ENCODE measurements at places on chromosomes 12 and 14.

DNA sequence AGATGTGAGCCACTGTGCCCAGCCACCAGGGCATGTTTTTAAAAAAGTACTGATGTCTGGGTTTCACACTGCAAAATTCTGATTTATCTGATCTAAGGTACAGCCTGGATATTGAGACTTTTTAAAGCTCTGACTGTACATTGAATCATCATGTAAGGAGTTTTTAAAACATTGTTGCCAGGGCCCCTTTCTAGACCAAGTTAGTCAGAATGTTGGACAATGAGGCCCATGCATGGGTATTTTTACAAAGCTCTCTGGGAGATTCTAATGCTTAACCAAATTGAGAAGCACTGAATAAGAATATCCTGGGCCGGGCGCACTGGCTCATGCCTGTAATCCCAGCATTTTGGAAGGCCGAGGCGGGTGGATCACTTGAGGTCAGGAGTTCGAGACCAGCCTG lies 16.7 kb downstream of the TMEM19 start:
- DNase-seq = no peak

- DNase-seq = no peak
Observed at GRCh38 chr12:92558806-92559205, 144.0 kb upstream of the PLEKHG7 start.

DNA sequence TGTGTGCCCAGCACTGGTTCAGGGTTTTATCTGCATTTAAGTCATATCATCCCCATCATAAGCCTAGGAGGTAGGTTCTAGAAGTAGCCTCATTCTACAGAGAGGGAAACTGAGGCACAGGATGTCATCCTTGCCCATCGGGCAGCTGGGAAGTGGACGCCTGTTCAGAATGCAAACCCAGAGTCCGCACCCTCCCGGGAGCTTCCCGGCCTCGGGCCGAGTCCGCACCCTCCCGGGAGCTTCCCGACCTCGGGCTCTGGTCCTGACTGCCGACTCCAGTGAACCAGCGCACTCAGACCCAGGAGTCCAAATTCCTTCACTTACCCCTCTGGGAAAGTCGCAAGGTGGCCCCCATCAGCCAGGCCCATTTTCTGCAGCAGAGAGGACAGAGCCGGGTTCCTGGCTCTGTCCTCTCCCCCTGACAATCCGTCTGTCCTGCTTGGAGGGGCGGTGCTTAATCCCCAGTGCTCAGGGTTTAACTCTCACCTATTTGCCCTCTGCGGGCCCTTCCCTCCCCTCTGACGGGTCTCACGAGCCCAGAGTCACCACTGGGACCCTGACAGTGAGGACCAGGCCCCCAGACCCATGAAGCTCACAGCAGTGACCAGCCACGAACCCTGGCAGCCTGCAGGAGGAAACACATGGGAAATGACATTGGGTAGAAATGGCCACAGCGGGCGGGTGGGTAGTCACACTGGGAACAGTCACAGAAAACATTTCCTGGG lies 141.9 kb downstream of the PIWIL1 start:
- no peak for DNase-seq

GRCh38 chr14:59148334-59148900 lies 40.0 kb upstream of the DAAM1 start:
- DNase-seq = no peak

- DNase-seq = no peak
Observed at GRCh38 chr12:104668274-104668718, 211.5 kb downstream of the CHST11 start.

DNA sequence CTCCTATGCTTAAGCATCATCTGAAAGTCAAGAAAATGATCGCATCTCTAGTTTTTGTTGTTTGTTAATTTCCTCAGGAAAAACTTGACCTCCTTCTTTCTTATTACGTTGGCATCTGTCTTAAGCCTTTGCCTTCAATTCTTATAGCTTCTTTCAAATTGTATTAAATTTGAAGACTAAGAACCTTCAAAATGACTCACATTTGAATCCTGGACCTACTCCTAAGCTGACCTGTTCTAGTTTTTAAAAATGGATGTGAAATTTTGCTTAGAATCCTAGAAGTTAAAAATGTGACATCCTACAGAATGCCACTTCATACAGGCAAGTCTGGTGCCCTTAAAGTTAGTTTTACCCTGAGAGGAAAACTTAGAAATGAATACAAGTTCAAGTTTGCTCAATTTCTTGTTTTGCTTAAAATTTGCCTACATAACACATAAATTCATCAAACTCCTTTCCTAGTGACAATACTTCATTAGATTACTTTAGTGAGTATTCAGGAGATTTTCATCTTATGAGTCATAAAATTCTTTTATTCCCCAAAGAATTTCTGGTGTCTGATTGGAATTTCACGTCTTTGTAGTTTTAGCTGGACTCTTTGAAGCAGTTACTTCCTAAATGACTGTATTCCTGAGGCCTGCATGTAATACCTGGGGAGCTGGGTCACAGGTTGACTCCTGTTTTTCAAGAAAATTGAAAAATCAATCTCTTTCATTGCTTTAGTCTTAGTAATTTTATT lies 152.3 kb downstream of the MSRB3 start:
- no peak for DNase-seq

DNA sequence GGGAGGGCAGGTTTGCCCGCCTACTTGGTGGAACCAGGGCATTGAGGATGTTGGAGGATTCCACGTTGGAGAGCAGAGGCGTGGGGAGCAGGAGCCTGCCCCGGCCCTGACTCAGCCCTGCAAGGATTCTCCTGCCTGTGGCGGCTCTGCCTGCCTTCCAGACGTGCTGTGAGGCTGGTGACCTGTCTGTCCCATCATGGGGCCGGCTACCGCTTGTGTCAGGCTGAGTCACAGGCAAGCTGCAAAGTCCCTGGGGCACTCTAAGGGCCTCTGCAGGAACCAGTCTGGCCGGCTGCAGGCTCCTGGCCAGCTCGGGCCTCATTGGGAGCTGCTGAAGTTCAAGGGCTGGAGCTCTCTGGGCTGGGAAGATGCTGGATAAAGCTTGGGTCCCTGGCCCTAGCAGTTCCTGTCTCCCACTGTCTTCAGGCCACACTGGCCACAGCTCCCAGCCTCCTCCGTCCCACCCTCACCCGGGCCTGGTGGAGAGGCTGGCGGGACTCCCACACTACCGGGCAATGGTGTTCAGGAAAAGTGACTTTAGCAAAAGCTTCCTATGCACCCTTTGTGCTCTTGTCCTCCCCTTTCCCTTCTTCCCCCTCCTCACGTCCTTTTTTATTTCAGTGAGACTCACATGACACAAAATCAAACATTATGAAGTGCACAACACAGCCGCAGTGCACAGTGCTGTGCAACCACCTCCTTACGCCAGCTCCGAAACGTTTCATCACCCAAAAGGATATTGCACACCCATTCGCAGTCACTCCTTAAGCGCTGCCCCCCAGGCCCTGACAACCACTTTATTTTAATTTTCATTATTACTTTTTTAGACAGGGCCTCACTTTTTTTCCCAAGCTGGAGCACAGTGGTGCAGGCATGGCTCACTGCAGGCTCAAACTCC lies 22.0 kb upstream of the ULK1 start:
- DNase-seq = no peak

DNA sequence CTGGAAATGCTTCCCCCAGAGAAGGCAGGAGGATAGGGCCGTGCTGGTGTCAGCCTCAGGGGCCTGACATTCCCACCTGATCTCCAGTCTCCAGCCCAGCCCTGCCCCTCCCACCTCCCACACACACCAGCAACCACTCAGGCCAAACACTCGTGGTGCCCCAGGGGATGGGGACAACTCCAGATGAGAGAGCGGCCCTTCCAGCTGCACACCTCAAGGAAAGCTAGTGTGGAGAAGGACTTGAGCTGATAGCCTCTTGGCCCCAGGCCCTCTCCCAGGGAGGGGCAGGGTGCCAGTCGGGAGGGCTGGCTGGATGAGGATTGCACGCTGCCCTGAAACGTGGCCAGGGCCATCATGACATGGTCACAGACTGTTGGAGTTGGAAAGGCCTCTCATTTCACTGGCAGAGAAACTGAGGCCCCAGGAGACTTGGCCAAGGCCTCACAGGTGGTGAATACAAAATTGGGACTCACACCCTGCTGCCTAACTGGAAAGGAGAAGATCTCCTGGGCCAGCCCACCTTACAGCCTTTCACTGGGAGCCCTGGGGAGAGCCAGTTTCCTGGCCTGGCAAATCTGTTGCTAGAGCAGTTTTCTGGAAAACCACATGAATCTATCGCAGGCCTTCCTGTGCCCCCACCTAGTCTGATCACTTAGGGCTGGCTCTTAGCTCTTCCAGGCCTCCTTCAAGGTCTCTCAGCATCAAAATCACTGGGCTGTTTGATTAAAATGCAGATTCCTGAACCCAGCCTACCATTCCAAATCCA lies 52.1 kb downstream of the IRF2BPL start:
- DNase-seq = no peak

DNA sequence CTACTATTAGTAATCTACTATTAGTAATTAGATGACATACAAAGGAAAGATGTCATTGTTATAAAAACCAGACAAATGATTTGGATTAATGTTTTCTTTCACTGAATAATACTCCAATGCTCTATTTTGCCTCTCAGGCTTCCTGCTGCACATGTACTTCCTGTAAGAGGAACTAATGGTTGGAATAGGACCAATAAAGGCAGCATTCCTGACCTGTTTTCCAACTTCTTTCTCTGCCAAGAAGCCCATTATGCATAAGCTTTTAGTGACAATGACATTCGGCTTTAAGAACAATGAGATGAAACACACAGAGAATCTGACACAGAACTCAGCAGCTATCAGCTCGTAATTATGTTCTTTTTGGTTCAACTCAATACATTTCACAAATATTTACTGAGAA lies 5.2 kb upstream of the C12orf56 start:
- DNase-seq = no peak

- DNase-seq = no peak
Observed at GRCh38 chr12:123617144-123617543, 15.2 kb downstream of the DDX55 start.

GRCh38 chr12:67333649-67334048 lies 64.5 kb downstream of the CAND1 start:
- no peak for DNase-seq

- DNase-seq = no peak
Observed at GRCh38 chr14:91372671-91373495, 44.7 kb downstream of the CCDC88C start.

DNA sequence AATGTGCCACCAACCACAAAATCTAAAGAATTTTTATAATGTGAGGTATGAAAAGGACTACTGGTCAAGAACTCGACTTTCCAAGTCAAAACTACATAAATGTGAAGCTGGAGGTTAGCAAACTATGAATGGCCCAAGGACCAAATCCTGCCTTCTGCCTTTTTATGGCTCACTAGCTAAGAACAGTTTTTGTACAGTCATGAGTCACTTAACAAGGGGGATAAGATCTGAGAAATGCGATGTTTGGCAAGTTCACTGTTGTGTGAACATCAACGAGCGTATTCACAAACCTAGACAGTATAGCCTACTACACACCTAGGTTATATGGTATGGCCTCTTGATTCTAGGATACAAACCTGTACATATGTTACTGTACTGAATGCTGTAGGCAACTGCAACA lies 28.2 kb downstream of the FERMT2 start:
- DNase-seq = no peak

- DNase-seq = no peak
Observed at GRCh38 chr14:48967419-48967818, 618.8 kb downstream of the RPS29 start.

DNA sequence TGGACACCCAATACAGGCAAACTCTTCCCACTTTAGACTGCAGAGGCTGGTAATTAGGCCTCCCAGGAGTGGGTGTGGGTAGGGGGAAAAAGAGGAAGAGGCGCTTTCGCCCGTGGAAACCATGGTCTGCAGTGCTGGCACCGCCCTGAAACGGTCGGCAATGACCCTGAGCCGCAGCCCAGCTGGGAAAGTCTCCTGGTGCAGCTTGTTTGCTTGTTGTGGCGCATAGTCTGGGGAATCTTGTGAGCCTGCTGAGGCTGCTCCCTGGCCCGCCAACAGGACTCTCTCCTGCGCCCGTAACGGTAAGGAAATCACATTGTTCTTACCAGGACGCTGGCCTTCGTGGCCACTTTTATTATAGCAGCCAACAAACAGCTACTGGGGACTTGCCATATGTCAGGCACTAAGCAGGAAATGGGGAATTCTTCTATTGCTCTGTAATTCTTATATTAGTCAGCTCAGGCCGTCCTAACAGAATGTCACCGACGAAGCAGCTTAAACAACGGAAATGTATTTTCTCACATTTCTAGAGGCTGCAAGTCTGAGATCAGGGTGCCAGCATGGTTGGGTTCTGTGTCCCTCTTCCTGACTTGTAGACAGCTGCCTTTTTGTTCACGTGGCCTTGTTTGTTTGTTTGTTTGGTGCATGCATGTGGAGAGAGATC lies 52.5 kb upstream of the RIN3 start:
- DNase-seq = no peak

DNA sequence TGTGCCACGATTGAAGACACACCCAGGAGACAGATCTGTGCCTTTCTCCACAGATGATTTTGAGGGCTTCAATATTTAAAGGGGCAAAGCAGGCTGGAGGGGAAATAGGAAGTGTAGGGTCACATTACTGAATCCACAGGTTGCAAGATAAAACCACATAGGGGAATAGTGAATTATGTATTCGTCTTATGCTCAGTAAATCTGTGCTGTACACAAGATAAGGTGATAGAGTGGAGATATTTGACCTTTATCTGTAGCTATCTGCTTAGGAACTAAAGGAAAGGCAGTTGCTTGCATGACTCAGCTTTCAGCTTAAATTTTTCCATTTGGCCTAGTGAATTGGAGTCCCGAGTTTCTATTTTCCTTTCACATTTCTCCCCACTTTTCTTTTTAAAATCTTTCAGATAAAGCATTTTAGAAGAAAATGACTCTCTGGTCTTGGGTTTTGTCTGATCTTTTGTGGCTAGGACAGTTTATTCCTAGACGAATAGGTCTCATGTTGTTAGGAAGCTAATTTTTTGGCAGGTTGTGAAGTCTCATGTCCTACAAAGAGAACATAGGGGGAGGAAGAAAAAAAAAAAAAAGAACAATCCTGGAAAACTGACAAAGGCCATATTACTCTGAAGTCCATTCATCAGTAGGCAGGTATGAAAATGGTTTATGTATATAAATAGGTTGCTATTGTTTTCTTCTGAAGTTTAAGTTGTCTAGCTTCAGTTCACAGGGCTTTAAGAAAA lies 55.4 kb downstream of the FBXO33 start:
- no peak for DNase-seq

DNA sequence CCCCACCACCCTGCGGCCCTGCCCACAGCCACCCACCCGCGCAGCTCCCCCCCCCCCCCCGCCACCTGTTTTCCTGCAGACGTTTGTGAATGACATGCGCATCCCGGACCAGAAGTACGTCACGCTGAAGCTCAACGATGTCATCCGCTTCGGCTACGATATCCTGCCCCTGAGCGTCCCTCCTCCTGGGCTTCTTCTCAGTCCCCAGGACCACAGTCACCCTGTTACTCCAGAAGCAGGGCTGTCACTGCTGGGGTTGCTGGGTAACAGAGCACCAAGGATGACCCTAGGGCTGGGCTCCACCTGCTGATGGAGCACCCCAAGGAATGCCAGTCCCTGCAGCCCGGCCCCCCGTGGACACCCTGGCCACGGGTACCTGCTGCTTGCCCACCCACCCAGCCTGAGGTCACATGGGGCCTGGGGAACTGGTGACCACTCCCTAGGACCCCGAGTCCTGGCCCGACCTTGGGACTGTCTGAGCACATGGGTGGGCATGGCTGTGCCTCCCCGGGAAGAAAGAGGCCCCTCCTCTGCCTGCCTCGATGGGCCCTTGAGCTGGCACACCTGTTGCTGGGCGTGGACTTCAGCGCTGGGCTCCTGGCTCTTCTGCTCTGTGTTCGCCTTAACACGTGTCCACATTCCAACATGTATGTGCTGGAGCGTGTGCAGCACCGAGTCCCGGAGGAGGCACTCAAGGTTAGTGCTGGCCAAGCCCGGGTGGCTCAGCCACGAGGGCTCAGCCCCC lies 12.9 kb downstream of the CEP170B start:
- no peak for DNase-seq

All from stimulated activated CD4-positive, alpha-beta T cell treated with anti-CD3 and anti-CD28 coated beads, Interleukin-15, amount 100 ng/mL, for 48 hours (primary cell).